ENCODE measurements at places on chromosomes 12 and 14.

GRCh38 chr14:64801046-64801445, 78.7 kb downstream of the SPTB start:
- DNase-seq, result no peak

DNA sequence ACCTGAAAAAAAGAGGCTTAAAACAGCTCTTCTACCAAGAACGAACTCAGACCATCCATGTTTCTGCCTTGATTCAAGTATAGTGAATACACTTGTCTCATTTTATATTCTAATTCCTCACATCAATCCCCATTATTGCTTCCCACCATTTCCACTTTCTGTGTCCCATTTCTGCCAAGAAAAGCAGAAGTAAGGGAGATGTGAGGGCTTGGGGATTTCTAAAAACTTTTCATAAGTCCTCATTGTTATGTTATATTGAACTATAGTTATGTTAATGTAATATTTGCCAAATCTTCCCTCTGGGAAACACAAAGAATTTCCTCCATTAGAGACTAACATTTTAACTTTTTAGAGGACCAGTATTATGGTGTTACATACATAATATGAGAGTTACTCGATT, 48.2 kb upstream of the PSMA6 start:
- no peak for DNase-seq

DNA sequence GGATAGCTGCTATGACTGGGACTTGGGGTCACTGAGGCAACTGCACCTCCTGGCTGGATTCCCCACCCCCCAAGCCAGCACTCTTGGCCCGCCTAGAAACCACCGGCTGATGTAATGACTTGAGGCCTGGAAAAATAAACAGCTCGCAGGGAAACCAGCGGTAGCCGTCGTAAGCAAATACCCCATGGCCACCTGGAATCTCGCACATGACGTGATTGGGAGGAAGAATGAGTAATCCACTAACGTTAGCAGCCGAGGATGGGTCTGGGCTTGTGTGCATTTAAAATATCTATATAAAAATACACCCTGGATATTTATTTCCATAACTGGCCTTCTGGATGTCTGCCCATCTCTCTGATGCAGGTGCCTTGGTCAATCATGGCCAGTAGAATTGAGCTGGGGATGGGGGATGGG, 120.1 kb downstream of the SMOC1 start:
- peak; percentile 99 for DNase-seq

DNA sequence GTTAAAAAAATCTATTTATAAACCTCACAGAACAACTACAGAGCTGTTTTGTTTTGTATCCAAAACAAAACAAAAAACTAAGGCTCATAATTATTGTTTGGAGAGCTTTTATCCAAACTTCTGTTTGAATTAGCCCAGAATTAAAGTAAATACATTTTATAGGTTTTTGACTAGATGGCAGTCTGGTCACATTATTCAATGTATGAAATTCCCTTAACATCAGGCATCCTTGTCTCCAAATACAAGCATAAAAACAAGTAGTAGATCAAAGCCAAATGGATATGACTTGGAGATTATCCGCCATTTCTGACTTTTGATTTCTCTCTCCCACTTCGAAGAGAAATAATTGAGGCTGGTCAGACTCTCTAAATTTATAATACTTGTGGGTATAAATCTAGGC, 63.5 kb downstream of the SLC38A1 start:
- no peak for DNase-seq

DNA sequence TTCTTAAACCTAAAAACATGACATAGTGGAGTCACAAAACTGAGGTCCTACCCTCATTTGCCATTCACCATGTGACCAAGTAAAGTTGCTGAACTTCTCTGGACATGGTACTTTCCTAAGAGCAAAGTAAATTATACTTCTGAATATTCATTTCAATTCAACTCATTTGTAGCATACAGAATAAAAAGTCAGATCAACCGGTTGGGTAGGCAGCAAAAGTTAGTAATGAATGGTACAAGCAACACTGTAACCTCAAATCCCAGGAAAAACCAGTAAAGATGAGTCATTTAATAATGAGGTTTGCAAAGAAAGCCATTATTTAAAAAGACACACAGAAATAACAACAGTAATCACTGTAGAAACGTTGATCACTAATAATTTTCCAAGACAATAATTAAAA, 8.7 kb downstream of the POLE2 start:
- DNase-seq, result no peak

DNA sequence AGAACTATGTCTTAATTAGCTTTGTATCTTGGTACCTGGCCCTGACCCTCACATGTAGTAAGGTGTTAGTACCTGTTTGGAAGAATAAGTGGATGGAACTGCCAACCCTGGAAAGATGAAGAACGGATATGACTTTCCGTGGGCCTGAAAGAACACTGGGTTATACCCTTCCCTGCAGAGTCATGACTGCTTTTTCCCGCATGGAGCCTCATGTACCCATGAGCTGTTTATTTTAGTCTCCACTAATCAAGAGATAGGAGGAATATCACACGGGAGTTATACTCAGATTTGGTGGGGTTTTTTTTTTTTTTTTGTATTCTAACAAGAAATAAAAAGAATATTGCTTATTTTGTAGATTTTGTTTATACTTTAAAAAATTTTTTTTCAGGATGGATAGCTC, 15.9 kb downstream of the DLST start:
- no peak for DNase-seq

DNA sequence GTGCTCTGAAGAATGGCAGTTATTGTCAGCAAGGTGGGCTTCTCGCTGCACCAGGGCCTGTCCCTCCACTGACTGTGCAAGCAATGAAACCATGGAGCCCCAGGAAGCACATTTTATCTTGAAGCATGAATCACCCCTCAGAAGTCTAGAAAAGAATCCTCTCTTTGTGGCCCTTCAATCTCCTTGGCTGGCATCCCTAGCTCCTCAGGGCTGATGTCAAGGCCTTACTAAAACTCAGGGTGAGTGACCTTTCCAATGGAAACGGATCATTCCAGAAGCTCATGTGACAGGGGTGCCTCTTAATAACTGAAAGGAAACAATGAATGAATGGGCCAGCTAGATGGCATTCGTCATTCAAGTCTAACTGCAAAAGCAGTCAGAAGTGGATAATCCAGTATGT, 22.3 kb upstream of the PLEKHH1 start:
- no peak for DNase-seq

- DNase-seq, result no peak
Observed at GRCh38 chr12:129298921-129299320, 445.6 kb downstream of the GLT1D1 start.

DNA sequence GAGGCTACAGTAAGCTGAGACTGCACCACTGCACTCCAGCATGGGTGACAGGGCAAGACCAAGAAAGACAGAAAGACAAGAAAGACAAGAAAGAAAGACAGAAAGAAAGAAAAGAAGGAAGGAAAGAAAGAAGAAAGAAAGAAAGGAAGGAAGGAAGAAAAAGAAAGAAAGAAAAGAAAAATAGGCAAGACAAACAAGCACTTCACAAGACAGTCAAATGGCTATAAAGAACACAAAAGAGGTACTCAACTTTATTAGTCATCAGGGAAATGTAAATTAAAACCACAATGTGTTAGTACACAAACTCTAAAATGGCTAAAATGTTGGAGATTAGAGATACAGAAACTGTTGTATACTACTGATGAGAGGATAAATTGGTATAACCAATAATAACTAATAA, 6.6 kb downstream of the ATXN3 start:
- DNase-seq, result no peak

- DNase-seq, result no peak
Observed at GRCh38 chr12:5730962-5731361, 214.1 kb downstream of the ANO2 start.
